HS-27A (cell line): ENCODE measurements at places on chromosomes 1 and 21.
A peak's percentile ranks its signal among the peaks of the same experiment; 100 is the strongest.

- DNase-seq: no peak
Measured at GRCh38 chr1:12148160-12148957, 18.4 kb upstream of the TNFRSF1B start.

- DNase-seq: no peak
Measured at GRCh38 chr1:46131093-46131492, 1.3 kb downstream of the PIK3R3 start.

GRCh38 chr1:19468397-19468956 is 16.9 kb downstream of the CAPZB start:
- DNase-seq: no peak

- DNase-seq: no peak
Measured at GRCh38 chr1:4960336-4960735, 305.9 kb downstream of the AJAP1 start.

DNA sequence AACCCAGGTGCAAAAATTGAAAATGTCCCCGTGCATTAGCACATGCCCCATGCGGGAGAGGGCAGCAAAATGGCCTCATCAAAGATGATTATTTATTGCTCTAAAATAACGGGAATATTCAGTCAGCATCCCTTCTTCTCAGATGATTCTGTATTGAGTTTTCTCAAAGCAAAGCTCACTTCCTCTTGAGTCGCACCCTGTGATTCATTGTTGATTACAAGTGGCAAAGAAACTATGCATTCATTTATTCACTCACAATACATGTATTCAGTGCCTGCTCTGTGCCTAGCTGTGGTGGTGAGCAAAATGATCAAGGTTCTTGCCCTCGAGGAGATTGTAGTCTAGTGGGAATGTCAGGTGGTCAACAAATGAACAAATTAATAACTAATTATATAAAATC is 226.0 kb upstream of the KAZN start:
- DNase-seq: no peak

DNA sequence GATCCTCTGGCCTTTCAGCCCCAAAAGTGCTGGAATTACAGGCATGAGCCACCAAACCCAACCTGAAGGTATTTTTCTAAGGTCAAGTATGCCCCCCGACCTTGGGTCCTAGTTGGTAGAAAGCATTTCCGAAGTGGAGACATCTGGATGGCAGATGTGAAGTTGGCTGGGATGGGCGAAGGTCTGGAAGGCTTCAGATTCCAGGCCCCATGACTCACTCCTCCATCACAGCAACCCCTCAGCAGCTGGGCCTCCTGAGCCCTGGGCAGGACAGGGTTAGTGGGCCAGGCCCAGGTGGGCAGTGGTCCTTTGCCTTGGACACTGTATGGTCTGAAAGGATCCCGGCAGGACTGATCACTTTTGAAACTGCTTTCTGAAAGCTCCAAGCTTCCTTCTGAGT is 23.3 kb downstream of the NAV1 start:
- DNase-seq: peak; percentile 97

DNA sequence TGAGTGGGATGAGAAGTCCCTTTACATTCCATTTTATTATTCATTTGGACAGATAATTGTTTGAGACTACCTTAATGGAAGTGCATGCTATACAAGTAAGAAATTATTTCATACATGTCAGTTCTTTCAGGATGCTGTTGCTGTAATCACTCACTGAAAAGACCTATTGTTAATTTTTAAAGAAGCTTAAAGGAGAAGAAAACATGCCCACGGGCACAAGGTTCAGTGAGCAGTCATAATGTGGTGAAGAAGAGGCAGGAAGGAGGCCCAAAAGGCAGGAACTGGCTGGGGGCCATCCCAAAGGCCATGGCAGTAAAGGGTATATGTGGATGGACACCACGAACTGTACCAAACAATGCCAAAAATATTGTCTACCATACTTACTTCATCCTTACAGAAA is 206.0 kb downstream of the LYPLAL1 start:
- DNase-seq: no peak
